A673 (cell line): ENCODE measurements at places on chromosomes 13 and 19. TPM values are rescaled to one million over a fixed set of nuclear protein-coding genes. Genes with fewer than 3 reads are reported as not detected.
A peak's percentile ranks its signal among the peaks of the same experiment; 100 is the strongest.

GRCh38 chr13:44153496-44153895 is 220.1 kb upstream of the SERP2 start:
- no peak overlapping the region for H3K27ac ChIP-seq
- DNase-seq: no peak
- no peaks in the 10 kb centered on the region for H3K36me3 ChIP-seq
- H3K27me3 ChIP-seq: no peaks in the 10 kb centered on the region
- no peaks in the 10 kb centered on the region for H3K4me1 ChIP-seq
- no peak overlapping the region for H3K4me3 ChIP-seq

- H3K27me3 ChIP-seq: no peaks in the 10 kb centered on the region
- H3K4me1 ChIP-seq: peaks cover 23% of the 10 kb centered on the region
- no peaks in the 10 kb centered on the region for H3K36me3 ChIP-seq
- no peak overlapping the region for H3K4me3 ChIP-seq
Observed at GRCh38 chr13:43574605-43575004, 212.2 kb downstream of the ENOX1 start.

Gene ZNF471
- 1.6 and 2.9 TPM in 2 replicates for total RNA-seq

Gene CBLC
- not detected in 2 replicates for total RNA-seq

GRCh38 chr19:48928164-48929025 is 5.1 kb upstream of the DHDH start:
- H3K27me3 ChIP-seq: no peaks in the 10 kb centered on the region
- no peaks in the 10 kb centered on the region for H3K4me1 ChIP-seq
- no peak overlapping the region for H3K27ac ChIP-seq
- no peaks in the 10 kb centered on the region for H3K36me3 ChIP-seq
- no peak overlapping the region for H3K4me3 ChIP-seq

GRCh38 chr19:15498156-15498858 is 10.0 kb upstream of the CYP4F22 start:
- H3K4me3 ChIP-seq: peak overlapping the region; percentile 36
- H3K4me1 ChIP-seq: peaks cover 38% of the 10 kb centered on the region
- H3K27ac ChIP-seq: peak overlapping the region; percentile 78
- no peaks in the 10 kb centered on the region for H3K36me3 ChIP-seq
- DNase-seq: no peak

DNA sequence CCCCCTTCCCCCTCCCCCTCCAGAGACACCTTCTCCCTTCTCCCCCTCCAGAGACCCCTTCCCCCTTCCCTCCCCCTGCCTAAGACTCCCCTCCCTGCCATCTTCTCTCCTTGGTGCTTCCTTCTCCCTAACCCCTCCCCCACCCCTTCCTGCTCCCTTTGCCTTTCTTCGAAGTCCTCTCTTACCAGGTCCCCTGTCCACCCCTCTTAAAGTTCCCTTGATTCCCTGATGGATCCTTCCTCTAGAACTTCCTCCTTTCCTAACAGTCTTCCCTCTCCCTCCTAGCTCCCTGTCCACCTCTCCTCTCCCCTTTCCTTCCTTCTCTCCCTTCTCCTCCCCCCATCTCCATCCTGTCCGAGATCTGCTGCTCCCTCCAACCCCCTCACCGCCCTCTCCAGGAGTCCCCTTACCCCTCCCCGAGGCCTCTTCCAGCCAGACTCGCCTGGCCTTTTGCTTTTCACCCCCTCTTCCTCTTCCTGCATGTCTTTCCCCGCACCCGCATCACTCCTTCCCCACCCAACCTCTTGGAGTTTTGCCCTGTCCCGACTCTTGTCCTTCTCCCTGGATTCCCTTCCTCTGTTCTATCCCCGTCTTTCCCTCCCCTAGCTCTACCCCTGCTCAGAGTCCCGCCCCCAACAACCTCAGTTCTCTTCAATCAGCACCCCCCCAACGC is 3.1 kb downstream of the TNFSF9 start:
- DNase-seq: no peak
- peaks cover 11% of the 10 kb centered on the region for H3K36me3 ChIP-seq
- H3K27me3 ChIP-seq: no peaks in the 10 kb centered on the region
- peaks cover 28% of the 10 kb centered on the region for H3K4me1 ChIP-seq

GRCh38 chr13:98473788-98474144 is 103.1 kb downstream of the STK24 start:
- no peak overlapping the region for H3K27ac ChIP-seq
- H3K27me3 ChIP-seq: no peaks in the 10 kb centered on the region
- no peaks in the 10 kb centered on the region for H3K36me3 ChIP-seq
- H3K4me3 ChIP-seq: no peak overlapping the region
- DNase-seq: no peak

Gene LAIR2
- not detected in 2 replicates for total RNA-seq

Gene ZFP28
- 7.4 and 8.6 TPM in 2 replicates for total RNA-seq

DNA sequence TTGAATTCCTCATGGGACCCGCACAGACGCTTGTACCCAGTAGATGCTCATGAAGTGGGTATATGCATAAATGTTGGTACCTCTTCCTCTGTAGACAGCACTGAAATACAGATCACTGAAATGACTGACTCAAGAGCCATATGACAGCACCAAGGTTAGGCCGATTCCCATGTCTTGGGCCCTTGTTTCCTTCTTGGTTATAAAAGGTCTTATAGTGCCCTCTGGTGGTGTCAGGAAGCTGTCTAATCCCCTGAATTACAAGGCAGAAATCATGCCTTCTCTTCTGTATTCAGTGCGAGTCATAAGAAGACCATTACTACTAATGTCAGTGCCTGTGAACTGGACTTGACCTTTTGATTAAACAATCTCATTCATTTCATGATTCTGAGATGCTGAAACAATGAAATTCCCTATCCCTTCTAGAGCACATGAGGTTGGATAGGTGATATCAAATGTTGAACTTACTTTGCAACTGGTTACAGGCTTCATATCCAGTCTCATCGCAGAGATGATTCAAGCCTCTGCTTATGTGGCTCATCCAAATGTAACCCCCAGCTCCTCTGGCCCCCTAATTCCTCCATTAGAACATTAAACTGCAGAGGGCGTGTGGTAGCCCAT is 59.7 kb downstream of the SPATA13 start:
- H3K4me1 ChIP-seq: peaks cover 26% of the 10 kb centered on the region
- no peaks in the 10 kb centered on the region for H3K27me3 ChIP-seq
- no peak overlapping the region for H3K27ac ChIP-seq
- H3K36me3 ChIP-seq: no peaks in the 10 kb centered on the region

Gene ZNF610
- total RNA-seq: 2.3 and 3.4 TPM in 2 replicates

DNA sequence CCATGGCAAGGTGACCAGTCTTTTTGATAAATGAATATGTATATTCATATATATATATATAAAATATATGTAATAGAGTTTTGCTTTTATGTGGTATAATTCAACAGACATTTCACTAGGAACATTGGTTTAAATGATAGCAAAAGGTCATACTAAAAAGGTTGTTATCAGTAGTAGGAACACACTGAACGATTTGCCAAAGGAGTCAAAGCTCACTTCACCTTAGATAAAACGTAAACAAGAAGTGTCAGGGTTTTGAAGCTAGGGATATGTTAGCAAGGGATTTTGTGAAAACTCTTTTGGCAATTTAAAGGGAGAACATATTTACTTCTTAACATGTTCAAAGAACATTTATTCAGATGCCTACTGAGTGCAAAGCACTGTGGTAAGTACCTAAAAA is 8.0 kb upstream of the HS6ST3 start:
- no peak overlapping the region for H3K4me3 ChIP-seq
- H3K27me3 ChIP-seq: peaks cover 42% of the 10 kb centered on the region
- no peak overlapping the region for H3K27ac ChIP-seq
- H3K4me1 ChIP-seq: no peaks in the 10 kb centered on the region
- no peak for DNase-seq
- H3K36me3 ChIP-seq: no peaks in the 10 kb centered on the region

DNA sequence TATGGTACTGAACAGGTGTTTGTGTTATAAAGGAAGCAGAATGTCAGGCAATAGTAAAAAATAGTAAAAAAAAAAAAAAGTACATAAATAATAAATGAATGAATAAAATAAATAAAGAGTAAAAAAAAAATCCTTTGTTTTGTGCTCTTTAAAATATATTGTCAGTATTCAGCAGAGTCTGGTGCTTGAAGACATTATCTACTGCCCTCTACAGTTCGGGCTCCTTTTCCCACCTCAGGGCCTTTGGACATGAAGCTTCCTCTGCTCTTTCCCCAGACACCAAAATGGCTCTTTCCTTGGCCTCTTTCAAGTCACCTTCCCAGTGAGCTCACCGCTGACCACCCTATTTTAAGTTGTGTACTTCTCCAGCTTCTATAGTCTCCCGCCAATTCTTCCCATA is 137.5 kb downstream of the TNFRSF19 start:
- H3K27me3 ChIP-seq: no peaks in the 10 kb centered on the region
- no peak for DNase-seq
- no peak overlapping the region for H3K27ac ChIP-seq
- no peaks in the 10 kb centered on the region for H3K36me3 ChIP-seq
